Common myeloid progenitor, CD34-positive (primary cell): ENCODE measurements at places on chromosomes 4 and X.
A peak's percentile ranks its signal among the peaks of the same experiment; 100 is the strongest.

- no peak for DNase-seq
Measured at GRCh38 chrX:38513112-38513742, 48.1 kb upstream of the TSPAN7 start.

GRCh38 chr4:111639876-111640275, 505.4 kb upstream of the FAM241A start:
- no peak for DNase-seq

DNA sequence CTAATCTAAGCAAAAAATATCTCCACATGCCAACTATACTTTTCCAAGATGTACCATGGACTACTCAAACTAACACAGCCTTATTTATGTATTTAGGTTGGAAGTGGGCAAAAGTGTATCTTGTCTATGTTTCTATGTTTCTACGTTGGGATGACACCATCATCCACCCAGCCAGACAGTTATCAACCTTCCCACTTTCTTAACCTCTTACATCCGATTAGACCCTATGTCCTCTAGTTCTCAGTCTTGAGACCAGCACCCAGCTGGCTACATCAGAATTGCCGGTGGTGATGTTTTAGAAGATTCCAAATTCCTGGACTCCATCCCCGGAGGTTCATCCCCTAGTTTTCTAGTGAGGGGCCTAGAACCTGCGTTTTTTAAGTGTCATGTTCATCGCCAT, 1.0 kb upstream of the AASDH start:
- peak; percentile 3 for DNase-seq

DNA sequence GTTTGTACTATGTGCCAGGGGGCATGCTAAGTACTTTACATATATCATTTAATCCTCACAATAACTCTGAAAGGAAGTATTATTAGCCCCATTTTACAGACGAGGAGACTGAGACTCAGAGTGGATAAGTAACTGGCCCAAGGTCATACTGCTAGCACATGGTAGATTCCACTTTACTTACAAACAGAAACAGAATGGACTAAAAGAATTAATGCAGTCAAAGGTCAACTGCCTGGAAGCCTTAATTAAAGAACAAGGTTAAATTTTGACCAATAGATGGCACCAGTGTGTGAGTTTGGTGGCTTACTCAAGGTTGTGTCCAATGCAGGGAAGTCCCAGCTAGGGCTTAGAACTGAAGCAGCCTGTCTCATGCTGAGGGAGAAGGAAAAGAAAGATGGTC, 4.7 kb downstream of the RIPPLY1 start:
- peak; percentile 63 for DNase-seq

DNA sequence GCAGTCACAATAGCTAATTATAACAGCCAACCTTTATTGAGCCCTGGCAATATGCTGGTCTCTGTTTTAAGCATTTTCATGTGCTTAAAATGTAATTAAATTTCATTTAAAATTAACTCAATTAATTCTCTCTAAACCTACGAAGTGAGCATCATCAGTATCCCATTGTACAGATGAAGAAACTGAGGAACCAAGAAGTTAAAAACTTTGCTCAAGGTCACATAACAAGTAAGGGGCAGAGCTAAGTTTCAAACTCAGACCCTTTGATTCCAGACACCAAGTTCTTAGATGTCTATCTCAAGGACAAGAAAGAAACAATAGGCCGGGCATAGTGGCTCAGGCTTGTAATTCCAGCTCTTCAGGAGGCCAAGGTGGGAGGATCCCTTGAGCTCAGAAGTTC, 55.9 kb upstream of the NFKB1 start:
- DNase-seq, result no peak
